Hematopoietic multipotent progenitor cell (in vitro differentiated cells): ENCODE measurements at places on chromosomes 2 and 18. TPM values are rescaled to one million over a fixed set of nuclear protein-coding genes. Genes with fewer than 3 reads are reported as not detected.

Gene MYO3B
- total RNA-seq, result under 0.01 TPM

Gene ABCG8
- under 0.01 TPM for total RNA-seq

DNA sequence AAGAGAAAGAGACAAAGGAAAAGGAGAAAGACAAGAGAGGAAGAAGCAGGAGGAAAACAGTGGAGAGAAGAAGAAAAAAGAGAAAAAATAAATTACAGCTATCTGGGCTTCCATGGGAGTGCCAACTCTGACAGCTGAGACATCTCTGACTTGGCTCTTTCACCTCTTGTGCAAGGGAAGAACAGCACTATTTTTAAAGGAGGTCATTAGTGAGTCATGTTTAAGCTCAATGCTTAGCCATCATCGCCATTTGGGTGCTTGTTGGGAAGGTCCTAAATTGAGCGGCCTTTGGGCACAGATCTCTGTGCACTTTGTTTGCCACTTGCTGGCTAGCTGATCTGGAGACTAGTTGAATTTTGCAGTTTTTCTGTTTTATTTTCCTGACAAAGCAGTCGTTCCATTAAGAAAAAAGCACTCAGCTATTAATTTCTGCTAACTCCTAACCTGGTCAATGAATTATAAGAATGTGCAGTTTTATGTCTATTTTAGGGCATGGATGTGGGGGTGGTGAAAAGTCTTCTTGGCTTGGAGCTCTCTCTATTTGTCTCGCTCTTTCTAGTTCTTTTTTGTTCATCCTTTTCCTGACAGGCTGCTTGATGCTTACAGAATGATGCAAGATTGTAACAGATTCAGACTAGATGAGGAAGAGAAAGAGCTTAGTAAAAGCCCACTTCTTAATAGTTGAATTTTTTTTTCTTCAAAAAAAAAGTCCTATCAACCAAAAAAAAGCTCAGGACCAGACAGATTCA is 231.5 kb downstream of the SLC8A1 start:
- no peak for DNase-seq

GRCh38 chr2:88177556-88177955 is 7.4 kb downstream of the THNSL2 start:
- no peak for DNase-seq

DNA sequence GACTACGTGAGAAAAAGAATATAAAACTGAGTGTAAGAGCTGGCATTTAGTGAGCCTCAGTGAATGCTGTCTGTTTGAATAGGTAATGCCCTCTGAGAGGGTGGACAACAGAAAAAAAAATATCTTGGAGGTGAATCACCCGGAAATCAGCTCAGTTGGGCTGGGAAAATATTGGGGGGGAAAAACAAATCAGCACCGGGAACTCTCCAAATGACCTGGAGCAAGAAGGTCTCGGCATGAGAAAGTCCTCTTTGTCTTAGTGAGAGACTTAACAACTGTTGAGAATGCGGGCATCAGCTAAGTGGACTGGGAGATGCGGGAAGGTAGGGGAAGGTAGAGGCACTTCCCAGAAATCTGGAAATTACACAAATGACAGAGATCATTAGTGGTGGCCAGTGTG is 109.4 kb upstream of the POU3F3 start:
- no peak for DNase-seq

Gene HOXD8
- not detected for total RNA-seq

GRCh38 chr2:231412618-231412963 is 17.1 kb downstream of the B3GNT7 start:
- DNase-seq, result no peak

- no peak for DNase-seq
Measured at GRCh38 chr2:189013671-189014448, 39.7 kb downstream of the COL3A1 start.

- no peak for DNase-seq
Measured at GRCh38 chr2:3633089-3633981, 24.7 kb upstream of the ALLC start.

- no peak for DNase-seq
Measured at GRCh38 chr18:44474591-44474990, 206.1 kb upstream of the SETBP1 start.

DNA sequence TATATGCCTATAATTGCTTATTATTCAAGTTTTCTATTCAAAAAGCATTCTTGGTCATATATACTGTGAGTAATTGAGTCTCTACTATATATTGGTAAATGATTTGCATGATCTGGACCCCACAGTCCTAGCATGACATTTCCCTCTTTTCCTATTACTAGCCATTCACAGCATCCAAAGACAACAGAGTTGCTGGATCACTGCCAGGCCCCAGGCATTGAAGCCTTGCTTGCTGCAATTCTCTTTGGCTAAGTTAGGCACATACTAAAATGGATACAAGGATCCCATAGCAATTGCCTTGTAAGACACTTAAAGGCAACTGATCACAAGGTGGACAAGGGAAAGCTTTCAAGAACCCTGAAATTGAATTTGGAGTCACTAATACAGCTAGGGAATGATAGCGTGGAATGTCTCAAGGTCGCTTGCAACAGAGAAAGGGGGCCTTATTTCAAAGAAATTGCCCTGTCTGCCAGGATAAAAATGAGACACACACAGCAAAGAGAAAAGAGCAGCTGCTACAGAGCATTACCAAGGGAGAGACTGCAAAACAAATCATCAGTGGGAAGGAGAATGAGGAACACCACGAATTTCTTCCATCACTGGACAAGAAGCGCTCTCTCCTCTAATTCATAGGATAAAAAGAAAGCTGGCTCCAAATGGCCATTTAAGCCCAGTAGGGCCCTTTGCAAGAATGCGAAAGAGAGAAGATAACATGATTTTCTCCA is 77.1 kb upstream of the EPHA4 start:
- no peak for DNase-seq

Gene RFTN2
- under 0.01 TPM for total RNA-seq

GRCh38 chr2:66013456-66013855 is 421.5 kb upstream of the MEIS1 start:
- no peak for DNase-seq

- no peak for DNase-seq
Measured at GRCh38 chr2:175823002-175823706, 178.9 kb downstream of the LNPK start.

DNA sequence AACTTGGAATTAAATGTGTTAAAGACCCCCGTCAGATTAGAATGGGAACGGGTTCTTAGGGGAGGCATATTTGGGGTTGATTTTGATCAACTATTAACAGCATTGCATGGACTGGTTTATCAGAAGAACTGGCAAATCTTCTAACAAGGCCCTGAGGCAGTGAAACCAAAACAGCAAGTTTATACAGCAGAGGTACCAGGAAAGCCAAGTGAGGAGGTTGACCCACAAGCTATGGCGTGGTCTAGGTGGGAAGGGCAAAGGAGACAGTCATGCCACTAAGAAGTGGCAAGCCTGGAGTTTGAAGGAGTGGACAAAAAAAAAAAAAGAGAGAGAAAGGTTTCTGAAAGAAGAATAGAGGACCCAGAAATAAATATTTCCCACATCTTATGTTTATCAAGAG is 187.0 kb downstream of the MREG start:
- DNase-seq, result no peak

DNA sequence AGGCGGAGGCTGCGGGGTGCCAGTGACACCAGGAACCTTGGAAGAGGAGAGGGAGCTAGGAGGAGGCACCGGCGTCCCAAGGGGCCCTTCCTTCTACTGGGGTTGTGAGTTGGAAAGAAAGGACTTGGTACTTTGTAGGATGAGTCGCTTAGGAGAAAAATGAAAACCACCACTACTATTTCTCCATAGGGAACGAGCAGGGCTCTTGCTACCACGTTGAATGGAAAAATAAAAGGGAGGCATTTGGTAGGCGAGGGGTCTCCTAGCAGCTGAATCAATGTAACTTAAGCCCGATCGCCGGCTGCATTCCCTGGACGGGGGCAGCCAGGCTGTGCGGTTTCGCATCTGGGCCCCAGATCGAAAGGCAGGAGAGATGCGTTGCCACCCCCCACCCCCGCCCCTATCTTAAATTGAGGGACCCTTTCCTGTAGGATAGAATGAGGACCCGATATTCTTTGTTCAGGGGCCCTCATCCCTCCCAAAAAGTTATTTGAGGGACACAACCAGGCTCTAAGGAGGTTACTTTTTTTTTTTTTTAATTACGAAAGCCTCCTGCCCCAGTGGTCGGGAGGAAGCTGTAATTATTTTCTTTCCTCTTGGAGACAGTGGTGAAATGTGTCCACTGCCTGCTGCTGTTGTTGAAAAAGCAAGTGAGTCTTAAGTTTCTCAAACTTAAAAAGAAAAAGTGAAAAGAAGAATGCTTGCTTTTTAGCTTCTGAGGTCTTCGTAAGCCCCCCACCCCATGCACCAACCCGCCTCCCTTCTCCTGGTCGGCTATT is 1.3 kb downstream of the IGFBP2 start:
- no peak for DNase-seq

Gene KCNIP3
- 7.5 TPM for total RNA-seq

Gene HOXD9
- not detected for total RNA-seq

DNA sequence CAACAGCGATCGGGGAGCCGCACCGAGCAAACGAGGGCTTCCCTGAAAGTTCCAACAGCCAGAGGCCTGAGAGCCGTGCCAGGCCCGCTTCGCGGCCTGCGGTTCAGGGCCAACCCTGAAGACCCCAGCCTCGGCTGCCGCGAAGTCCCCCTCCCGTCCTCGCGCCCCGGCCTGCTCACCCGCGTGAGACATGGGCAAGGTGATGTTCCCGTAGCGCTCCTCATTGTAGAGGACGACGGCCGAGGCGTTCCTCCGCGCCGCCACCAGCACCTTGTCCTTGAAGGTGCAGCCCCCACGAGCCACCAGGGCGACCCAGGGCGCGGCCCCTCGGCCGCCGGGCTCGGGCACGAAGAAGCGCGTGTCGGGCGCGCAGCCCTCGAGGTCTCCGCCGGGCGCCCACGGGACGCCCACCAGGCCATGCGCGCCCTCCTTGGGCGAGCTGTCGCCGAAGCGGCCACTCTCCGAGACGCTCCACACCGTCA is 510 bp downstream of the RNF149 start:
- DNase-seq, result peak; percentile 21

Gene REG1A
- not detected for total RNA-seq

DNA sequence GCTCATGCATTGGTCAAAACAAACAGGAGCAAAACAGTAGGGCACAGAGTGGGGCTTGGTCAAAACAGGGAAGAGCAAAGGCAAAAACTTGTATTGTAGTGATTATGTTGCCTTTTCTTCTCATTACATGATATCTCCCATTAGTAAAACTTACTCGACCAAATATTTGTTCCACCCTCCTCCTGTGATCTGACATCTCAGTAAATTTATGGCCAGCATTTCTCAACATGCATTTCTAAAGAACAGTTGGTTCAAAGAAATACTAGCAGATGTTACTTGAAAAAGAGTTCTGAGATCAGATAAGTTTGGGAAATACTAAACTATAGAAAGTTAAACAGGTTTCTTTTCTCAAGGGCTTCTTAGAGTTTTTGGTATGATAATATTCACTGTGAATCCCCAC is 423.1 kb downstream of the FIGN start:
- no peak for DNase-seq

DNA sequence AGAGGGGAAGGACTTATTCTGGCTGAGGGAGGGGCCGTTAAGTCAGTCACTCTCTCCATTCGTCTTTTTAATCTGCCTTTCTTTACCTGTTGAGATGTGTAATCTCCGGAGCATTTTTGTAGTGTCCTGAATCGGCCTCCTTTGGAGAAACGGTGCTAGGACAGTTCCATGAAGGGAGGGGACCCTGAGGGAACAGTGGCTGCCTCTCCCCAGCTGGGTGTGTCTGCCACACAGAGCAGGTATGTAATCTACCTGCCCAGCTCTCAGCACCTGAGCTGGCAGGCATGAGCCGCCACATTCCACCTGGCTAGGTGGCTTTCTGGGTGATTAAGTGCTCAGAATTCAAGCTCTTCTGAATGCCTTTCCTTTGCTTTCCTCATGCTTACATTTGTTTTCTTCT is 131.2 kb downstream of the WDSUB1 start:
- DNase-seq, result no peak

DNA sequence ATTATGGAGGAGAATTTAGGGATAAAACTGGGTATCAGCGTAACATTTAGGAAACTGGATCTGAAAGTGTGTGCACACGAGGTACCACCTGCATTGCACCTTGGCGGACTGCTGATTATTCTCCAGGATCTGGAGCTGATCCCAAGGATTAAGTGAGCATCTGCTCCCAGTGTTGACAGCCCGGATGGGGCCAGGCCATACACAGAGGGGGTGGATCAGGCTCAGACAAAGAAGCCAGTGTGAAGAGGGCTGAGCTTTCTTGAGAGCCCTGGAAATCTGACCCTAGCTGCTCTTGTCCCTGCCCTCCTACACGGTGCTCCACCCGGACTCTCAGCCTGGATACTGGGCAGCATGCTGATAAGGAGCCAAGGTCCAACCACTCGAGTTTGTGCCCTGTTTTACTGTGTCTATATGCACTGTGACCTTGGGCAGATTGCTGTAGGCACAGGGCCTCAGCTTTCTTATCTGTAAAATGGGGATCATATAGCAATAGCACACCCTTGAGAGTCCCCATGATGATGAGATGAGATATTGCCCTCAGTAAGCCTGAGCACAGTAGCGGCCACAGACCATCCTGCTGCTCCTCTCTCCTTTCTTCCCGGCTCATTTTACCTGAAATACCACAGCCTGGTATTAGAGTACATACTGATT is 396.8 kb upstream of the CELF4 start:
- no peak for DNase-seq

- no peak for DNase-seq
Measured at GRCh38 chr2:74107071-74107470, 40.6 kb downstream of the BOLA3 start.

- no peak for DNase-seq
Measured at GRCh38 chr2:47243596-47244323, 88.7 kb upstream of the STPG4 start.

- no peak for DNase-seq
Measured at GRCh38 chr2:18708203-18708715, 118.9 kb upstream of the NT5C1B start.

- no peak for DNase-seq
Measured at GRCh38 chr2:121184248-121184862, 100.6 kb downstream of the TFCP2L1 start.

Gene CENPA
- 0.81 TPM for total RNA-seq

DNA sequence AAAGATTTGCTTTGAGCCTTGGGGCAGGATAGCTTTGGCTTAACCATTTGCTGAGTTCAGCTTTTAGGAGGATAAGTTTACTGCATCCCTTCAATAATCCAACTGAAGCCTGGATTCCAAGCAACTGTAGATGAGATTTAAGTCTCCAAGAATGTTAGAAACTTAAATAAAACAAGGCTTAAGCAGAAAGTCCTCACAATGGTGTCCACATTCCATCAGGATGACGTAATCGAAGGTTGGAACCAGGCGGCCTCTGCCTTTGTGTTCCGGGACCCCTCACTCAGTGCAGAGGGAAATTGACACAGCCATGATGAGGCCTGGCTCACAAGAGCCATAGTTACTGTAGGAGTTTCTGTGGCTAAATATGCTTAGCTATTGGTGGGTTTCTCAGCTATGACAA is 260.4 kb downstream of the LPIN1 start:
- no peak for DNase-seq

- DNase-seq, result no peak
Measured at GRCh38 chr18:13161276-13161899, 57.2 kb upstream of the LDLRAD4 start.
